ENCODE measurements at places on chromosomes 7 and 10.
A peak's percentile ranks its signal among the peaks of the same experiment; 100 is the strongest.

GRCh38 chr10:71776481-71776925 is 3.2 kb upstream of the VSIR start:
- DNase-seq = no peak

GRCh38 chr7:143369678-143370651 is 7.5 kb upstream of the FAM131B start:
- no peak for DNase-seq

GRCh38 chr10:74585231-74586087 is 240.9 kb upstream of the KAT6B start:
- no peak for DNase-seq

- no peak for DNase-seq
Measured at GRCh38 chr10:72133517-72133916, 45.2 kb upstream of the SPOCK2 start.

- DNase-seq = no peak
Measured at GRCh38 chr7:6315746-6316145, 43.3 kb upstream of the CYTH3 start.

GRCh38 chr10:48582970-48583369 is 21.9 kb downstream of the ARHGAP22 start:
- DNase-seq = peak; percentile 22

GRCh38 chr7:80493121-80493849 is 18.6 kb downstream of the GNAT3 start:
- no peak for DNase-seq

- no peak for DNase-seq
Measured at GRCh38 chr7:27151931-27152815, at the start of gene HOXA3. HOXA3 (minus strand) TSS chr7:27152583; CDS start chr7:27110640, 41,943 bp downstream.

DNA sequence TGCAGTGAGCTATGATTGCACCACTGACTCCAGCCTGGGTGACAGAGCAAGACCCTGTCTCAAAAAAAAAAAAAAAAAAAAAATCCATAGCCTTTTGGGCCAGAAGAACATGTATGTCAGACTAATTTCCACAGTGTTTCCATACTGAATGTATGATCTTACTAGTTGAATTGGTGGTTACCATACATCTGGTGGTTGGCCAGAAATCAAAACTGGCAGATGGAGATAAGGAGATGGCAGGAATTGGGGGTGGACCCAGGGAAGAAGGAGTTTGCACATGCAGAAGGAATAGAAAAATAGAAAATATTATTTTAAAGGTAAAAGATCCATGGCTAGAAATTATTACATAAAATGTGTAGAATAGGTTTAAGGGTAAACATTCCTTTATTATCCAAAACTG is 3.7 kb upstream of the ATOH7 start:
- DNase-seq = no peak

DNA sequence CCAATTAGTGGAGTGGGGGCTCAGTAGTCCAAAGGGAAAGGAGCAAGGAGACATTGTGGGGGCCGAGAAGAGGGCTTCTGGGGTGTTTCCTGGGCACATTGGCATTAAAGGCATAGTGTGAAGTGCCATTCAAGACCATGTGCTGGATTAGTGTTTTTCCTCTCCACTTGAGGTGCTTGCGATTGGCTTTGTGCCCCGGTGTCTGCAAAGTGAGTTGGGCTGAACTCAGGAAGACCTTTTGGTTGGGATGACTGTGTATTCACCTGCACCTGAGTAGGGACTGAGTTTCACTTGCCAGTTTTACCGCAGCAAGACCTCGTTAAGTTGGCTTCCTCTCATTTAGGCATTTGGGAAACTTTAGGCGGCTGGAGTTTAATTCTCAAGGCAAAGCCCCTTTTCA is 73.0 kb downstream of the TCF7L2 start:
- DNase-seq = no peak

DNA sequence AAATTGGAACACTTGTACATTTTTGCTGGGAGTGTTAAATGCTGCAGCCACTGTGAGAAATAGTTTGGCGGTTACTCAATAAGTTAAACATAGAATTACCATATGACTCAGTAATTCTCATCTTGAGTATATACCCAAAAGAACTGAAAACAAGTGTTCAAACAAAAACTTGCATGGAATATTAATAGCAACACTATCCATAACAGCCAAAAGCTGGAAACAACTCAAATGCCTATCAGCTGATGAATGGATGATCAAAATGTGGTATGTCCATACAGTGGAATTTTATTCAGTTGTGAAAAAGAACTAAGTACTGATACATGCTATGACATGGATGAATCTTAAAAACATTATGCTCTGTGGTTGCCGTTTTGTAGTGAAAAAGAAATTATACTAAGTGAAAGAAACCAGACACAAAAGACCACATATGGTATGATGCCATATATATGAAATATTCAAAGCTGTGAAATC is 63.0 kb upstream of the SP4 start:
- DNase-seq = no peak

DNA sequence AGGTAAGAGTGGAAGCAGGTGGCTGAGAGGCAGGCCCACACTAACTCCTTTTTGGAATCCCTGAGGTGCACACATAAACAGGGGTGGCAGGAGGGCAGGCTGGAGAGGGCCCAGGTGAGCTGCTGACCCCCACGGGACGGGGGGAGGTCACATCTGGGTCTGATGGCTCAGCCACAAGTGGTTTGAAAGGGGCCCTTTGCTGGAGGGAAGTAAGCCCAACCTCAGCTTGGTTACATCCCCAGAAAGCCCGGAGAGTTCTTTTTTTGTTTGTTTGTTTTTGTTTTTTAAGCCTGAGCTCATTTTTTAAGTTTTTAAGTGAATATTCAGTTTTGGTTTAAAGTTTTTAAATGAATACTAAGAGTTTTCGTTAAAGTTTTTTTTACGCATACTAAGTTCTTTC is 72.8 kb upstream of the CUX1 start:
- no peak for DNase-seq

DNA sequence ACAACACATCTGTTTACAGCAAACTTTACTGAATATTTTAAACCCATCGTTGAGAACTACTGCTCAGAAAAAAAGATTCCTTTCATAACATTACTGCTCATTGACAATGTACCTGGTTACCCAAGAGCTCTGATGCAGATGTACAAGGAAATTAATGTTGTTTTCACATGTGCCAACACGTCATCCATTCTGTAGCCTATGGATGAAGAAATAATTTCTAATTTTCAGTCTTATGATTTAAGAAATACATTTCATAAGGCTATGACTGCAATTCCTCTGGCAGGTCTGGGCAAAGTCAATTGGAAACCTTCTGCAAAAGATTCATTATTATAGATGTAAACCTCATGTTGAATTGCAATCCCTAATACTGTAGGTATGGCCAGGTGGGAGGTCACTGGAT is 16.7 kb upstream of the CNNM1 start:
- DNase-seq = no peak

GRCh38 chr7:81487516-81487915 is 282.3 kb downstream of the HGF start:
- DNase-seq = no peak

- DNase-seq = no peak
Measured at GRCh38 chr7:100467638-100468373, 3.7 kb upstream of the SPACDR start.

- DNase-seq = no peak
Measured at GRCh38 chr7:151814400-151815009, 62.4 kb downstream of the PRKAG2 start.

DNA sequence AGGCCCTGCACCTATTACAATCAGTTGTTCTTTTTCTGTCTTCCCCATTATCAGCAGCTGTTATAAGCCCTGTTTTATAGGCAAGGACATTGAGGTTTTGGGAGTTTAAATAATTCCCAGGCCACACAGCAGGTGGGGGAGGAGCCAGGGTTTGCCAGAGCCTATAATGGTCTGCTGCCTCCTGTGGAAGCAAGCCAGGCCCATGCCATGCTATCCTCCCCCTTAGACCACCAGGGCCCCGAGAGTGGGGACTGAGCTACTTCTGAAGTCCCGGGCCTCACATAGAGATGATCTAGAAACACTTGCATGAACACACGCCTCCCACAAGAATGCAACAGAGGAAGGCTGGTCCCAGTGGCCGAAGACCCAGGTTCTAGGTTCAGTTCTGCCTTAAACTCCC is 141.7 kb downstream of the SH3PXD2A start:
- no peak for DNase-seq

DNA sequence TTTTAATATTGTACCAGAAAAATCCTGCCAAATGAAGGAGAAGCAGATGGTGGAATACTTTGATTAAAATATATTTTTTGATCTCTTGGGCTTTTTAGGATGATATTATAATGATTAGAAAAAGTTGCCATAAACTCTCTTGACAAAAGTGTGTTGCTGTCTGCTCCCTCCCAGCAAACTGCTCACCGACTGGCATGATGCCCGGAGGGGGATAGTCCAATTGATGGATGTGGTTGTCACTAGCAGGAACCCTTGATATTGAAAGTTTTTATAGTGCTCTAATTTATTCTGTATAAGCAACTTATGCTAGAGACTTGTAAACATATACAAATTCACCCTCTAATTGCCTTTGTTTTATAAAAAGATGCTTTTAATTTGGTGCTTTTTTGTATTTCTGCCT is 114.0 kb downstream of the DNAH11 start:
- DNase-seq = no peak

DNA sequence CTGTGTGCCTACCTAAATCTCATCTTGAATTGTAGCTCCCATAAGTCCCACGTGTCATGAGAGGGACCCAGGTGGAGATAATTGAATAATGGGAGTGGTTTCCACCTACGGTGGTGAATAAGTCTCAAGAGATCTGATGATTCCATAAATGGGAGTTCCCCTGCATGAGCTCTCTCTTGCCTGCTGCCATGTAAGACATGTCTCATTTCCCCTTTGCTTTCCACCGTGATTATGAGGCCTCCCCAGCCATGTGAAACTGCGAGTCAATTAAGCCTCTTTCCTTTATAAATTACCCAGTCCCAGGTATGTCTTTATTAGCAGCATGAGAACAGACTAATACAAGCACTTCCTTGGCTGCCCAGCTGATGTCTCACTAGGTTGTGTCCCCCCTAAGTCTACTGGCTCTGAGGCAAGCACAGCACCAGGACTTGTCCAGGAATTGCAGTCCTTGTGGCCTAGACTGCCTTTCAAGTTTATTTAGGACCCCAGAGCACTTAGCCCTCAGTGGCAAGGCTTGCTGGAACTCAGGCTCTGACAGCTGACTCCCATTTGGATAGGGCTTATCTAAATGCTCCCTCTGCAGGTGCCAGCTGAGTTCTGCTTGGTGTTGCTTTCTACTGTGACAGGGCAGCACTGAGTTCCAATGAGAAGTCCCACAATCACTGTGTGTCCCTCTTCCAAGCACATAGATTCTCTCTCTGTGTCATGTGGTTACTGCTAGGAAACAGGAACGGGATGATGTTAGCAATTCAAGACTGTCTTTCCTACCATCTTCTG is 59.0 kb upstream of the TAS2R16 start:
- DNase-seq = no peak

DNA sequence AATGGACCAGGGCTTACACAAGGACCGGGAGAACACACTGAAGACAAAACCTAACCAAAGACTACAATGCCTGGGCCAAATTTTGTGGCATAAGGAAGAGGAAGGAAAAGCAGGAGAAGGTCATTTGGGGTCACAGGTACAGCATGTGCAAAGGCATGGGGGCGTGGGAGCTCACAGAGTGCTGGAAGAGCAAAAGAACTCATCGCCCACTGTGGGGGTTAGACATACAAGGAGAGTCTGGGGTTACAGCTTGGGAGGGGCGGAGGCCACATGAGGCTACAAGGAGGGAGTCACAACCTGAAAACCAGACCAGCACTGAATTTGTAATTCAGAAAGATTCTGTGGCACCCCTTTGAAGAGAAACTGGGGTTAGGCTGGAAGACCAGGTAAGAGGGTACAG is 9.7 kb downstream of the PUS7 start:
- DNase-seq = no peak

DNA sequence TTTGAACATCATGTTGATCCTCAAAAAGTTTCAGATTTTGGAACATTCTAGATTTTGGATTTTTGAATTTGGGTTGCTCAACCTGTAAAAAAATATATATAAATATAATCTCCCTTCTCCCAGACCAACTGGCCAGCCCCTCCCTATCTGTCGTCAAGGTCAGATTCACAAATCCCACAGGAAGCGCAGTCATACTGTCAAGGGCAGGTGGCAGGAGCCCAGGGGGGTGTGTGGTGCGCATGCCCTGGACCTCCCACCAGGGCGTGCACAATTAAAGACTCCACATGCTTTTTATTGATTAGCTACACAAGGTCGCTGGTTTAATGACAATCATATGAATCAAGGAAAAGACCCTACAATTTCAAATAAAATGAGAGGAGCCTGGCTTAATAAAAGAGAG is 77.0 kb upstream of the EEPD1 start:
- no peak for DNase-seq

DNA sequence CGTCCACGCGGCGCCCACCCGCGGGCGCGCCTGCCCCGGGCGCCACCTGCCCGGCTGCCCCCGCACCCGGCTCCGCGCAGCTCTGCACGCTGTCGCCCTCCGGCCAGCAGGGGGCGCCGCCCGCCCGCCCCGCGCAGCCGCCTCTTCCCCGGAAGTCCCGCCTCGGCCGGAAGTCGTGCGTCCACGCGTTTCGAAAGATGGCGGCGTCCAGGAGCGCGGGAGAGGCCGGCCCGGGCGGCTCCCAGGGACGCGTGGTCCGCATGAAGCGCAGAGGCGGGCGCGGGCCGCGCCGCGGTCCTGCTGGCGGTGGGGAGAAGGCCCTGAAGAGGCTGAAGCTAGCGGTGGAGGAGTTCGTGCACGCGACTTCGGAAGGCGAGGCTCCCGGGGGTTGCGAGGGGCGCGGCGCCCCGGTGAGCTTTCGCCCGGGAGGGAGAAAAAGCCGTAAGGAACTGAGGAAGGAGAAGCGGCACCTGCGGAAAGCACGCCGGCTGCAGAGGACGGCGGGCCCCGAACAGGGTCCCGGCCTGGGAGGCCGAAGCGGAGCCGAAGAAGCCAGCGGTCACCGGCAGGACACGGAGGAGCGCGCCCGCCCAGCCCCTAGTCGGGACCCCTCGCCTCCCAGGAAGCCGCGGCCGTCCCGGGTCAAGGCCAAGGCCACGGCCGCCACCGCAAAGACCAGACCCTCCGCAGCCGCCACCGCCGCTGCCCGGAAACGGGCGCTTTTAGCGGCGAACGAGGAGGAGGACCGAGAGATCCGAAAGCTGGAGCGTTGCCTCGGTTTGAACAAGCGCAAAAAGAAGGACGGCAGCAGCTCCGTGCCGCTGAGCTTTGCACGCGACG is at the start of gene NOM1:
Gene NOM1, plus strand, starts transcription at position 172 of the 840 bp plus-strand sequence. Its CDS starts 26 bp downstream, at position 198.
- peak; percentile 72 for DNase-seq

- no peak for DNase-seq
Measured at GRCh38 chr7:55970561-55970960, 6.2 kb downstream of the NIPSNAP2 start.

GRCh38 chr10:31278279-31278941 is 40.6 kb upstream of the ZEB1 start:
- DNase-seq = no peak

- no peak for DNase-seq
Measured at GRCh38 chr7:5423306-5423975, at the start of gene TNRC18. TNRC18 (minus strand) TSS chr7:5423834; CDS start chr7:5421246, 2,588 bp downstream.

Measured in tibial nerve (tissue), 4 donors.